ENCODE measurements at places on chromosomes 2 and 18.

DNA sequence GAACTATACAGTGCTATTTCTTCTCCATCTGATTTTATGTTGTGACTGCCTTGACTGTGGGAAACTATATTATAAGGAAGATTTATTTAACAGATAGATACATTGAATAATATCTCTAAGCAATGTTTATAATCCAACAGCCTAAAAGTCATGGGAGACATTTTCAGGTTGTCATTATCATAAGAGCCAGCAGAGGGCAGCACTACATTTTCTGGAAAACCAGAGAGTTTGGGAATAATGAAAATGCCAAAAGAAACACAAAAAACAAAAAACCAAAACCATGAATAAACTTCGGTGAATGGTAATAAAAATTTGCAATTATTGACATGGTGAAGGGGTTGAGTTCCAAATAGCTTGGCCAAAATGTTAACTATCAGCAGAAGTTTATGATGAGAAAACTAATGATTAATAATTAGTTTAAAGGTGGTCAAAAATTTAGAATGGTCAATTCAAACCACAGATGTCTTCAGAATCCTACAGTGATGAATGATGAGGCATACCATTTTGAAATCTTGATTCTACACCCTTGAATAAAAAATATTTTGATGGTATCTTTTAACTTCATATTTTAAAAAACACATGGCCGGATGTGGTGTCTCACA lies 4.7 kb downstream of the EEF1B2 start:
- peak; percentile 32 for DNase-seq

DNA sequence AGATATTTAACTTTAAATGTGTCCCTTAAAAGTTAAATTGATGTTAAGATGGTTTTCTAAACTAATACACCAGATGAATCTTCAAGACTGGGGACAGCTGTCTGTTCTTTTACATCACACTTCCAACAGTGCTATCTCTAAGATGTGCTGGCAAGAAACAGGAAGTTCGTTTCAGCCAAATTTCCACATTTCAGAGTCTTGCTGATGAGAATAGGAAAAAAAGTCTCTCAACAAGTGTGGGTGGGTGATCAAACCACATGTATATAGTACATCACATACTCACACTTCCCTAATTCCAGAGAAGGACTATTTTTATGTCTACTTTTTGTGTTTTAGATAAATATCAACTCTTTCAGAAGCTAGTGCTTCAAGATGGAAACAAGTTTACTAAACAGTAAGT lies 1712.8 kb upstream of the TMEFF2 start:
- DNase-seq, result no peak

DNA sequence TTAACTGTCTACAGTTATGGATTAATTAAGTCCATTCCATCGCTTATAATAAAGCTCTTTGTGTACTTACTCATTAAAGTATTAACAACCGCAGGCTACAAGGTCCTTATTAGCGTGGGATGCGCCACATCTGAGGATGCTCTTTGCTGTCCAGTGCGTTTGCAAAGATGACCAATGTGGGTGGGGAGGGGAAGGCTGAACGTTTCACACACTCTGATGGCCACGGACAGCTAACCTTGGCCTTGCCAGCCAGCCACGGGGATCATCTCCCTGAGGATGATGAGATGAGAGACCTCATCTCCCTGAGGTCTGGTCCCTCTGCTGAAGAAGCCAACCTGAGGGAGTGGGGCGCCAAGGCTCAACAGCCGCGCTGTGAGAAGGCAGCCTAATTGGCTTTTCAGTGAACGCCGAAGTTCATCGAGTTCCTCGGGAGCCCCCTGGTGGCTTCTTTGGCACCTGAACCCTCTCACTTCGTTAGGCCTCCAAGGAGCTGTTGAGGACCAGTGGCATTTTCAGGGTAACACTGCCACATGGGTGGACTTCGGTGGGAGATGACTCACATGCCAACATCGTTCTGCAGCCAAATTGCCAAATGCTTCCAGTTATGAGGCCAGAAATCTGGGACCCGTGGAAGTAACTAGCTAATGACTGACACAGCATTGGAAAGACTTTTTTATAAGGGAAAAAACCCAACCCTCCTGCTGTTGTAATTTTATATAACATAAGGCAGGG lies 69.3 kb upstream of the SEC11C start:
- peak; percentile 78 for DNase-seq

DNA sequence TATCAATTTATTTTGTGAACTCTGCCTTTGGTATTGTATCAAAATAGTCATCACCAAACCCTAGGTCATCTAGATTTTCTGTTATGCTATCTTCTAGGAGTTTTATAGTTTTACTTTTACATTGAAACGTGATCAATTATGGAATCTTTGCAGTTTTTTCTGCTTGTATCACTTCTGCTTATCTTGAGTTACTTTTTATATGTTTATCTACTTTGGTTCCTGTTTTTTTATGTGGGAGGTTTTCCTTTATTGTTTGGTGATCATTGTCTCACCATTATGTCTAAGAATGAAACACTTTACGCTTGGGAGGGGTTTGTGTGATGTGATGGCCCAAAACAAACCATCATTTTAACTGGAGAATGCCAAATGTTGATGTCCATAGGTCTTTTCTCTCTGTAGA lies 261.2 kb downstream of the SPAG16 start:
- no peak for DNase-seq

DNA sequence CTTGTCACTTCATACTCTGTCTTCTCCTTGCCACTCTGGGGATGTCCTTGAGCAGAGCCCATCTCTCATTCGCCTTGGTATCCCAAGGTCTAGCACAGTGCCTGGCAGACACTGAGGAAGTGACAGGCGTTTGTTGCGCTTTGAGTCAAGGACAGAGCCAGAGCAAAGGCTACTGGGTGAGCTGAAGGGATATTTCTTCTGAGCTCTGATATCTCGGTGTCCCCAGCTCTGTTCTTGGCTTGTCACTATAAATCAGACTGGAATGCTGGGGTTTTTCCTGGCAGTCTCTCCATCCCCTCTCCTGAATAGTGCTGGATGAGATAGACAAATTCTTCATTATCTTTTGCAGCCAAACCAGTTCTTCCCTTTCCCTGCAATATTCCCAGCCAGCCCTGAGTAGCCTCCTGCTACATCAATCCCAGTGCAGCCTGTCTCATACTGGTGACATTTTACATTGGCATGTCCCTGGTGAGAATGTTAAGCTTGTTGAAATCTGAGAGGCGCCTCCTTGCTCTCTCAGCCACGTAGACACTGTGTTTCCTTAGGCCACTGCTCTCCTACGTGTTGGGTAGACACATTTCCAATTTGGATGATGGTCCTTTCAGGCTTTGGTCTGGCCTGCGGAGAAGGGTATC lies 61.7 kb downstream of the CTIF start:
- no peak for DNase-seq

DNA sequence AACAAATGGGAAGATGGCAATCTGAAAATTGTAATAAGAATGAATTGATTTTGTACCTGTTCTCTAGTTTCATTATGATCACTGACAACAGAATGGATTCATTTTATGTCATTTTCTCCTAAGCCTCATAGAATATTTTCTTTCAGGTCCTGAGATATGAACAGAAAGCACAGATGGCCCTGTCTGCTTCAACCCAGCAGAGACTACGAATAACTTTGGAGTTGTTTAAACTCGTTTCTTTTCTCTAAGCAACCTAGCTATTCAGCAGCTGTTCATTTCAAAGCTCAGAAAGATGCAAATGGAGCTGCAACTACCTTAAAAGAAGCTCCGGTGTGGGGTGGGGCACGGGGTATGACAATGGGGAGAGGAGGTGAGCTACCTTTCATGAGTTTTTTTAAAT lies 124.9 kb downstream of the ALK start:
- no peak for DNase-seq

Data from NT2/D1 (cell line).